CD4-positive, alpha-beta memory T cell (primary cell): ENCODE measurements at places on chromosomes 1 and 21. TPM values are rescaled to one million over a fixed set of nuclear protein-coding genes. Genes with fewer than 3 reads are reported as not detected.

RIMKLA gene
- 0.24 TPM for polyA plus RNA-seq

ANGPTL7 gene
- polyA plus RNA-seq = not detected

ATP1A4 gene
- not detected for polyA plus RNA-seq

LCK gene
- polyA plus RNA-seq = 1,233 TPM

DIRAS3 gene
- not detected for polyA plus RNA-seq

KLF17 gene
- not detected for polyA plus RNA-seq

AIRE gene
- polyA plus RNA-seq = 2.3 TPM

FCRL6 gene
- polyA plus RNA-seq = 0.20 TPM

TLR5 gene
- 1.4 TPM for polyA plus RNA-seq

PRAMEF6 gene
- polyA plus RNA-seq = not detected
